Activated T-helper 2 cell treated with anti-CD3 and anti-CD28 coated beads, Interferon-gamma antibody, Interleukin-2, Interleukin-4, amounts not matched to agents 10 μg/mL and 5 μg/mL and 100 μg/mL, durations not matched to agents 14 hours and 24 hours and 36 hours (primary cell): ENCODE measurements at places on chromosomes 13 and 19.

- no peak for DNase-seq
Observed at GRCh38 chr13:20942938-20943559, 40.5 kb upstream of the XPO4 start.

GRCh38 chr19:30162718-30163117 lies 209.5 kb upstream of the ZNF536 start:
- no peak for DNase-seq

- no peak for DNase-seq
Observed at GRCh38 chr19:35155441-35155840, 906 bp downstream of the FXYD5 start.

DNA sequence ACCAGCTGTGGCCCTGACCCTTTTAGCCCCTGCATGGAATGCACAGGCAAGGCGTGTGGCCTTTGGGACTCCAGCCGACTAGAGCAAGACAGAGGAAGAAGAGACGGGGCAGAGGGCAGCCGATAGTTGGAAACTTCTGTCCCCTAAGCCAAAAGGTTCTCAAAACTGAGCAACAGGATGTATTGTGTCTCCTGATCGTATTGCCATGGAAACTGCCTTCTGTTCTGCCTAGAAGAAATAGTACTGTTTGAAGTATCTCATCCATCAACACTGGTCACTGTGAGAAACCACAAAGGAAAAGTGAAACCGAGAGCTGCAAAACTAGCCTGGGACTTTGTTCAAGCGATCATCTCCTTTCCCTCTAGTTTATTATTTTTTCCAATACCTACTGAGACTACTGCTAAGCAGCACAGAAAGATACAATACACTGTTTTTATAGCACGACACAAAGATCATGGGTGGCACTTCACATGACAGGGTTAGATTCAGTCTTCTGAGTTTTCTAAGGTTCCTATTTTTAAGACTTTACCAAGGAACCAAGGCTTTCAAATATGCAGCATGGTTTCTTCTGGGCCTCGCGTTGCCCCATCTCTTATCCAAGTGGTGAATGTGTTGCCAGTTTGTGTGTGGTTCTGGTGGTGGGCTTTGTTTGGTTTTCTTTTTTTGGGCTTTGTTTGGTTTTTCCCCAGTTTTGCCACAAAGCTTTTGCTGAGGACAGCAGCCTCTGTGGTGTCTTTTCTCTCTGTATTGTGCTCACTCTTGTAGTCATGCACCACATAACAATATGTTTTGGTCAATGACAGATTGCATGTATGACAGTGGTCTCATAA lies 49.3 kb upstream of the GPR183 start:
- DNase-seq, result peak; percentile 74

DNA sequence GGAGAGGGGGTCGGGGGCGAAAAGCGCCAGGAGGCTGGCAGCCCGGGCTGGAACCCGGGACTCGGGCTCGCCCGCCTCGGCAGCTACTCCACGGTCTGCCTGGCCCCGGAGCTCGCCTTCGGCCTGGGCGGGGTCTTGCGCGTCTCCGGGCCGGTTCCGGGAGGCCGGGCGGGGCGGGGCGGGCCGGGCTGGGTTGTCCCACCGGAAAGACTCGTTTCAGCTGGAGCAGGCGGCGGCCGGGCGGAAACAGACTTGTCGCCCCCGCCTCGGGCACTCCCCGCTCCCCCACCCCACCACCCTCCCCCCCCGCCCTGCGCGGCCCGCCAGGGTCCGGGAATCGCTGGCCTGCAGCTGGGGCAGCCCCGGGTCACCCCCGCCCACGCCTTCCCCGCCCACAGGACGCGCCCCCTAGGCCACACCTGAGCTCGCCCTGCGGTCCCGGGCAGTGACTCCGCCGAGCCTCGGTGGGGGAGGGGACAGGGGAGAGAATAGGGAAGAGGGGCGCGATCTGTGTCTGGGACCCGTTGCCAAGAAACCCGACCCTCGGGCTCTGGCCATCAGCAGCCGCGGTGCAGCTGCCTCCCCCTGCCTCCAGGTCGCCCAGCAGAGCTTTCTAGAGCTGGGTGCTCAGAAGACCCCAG lies 109.4 kb downstream of the KCTD15 start:
- DNase-seq, result no peak

- no peak for DNase-seq
Observed at GRCh38 chr19:32916969-32917615, 47.5 kb upstream of the SLC7A9 start.

GRCh38 chr13:106176117-106176516 lies 359.3 kb downstream of the EFNB2 start:
- no peak for DNase-seq

- DNase-seq, result no peak
Observed at GRCh38 chr19:10433131-10433536, 12.8 kb downstream of the PDE4A start.

DNA sequence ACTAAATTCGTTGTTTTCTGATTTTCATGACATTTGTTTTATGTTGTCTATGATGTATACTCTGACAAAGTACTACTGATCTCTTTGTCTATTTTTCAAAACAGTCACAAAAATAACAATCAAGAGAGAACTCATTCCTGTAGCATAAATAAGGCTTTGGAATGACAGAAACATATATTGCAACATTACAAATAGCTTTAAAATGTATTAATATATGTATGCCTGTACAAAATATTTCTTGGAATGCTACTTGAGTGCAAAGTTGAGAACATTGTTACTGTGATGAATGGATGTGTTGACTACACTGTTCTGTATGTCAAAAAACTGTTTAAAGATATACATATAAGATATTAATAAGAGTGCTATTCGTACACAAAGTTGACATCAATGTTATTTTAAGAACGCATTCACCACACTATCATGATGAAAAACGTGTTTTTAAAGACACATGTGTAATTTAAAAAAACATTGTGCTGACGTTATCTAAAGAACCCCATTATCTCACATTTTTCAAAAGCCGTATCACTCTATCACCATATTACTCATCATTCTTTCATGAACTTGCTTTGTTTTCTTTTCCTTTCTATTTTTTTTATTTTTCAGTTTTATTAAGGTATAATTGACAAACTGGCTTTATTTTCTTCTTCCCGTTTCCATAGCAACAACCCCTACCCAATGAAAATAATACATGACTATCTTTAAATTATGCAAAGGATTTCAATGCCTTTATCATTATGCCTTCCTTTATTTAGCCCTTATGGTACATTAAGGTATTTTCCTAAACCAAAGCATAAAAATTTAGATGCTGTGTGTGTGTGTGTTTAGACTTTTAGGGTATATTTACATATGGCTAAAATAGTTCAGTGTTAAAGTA lies 918.8 kb downstream of the SLITRK1 start:
- DNase-seq, result no peak

- DNase-seq, result no peak
Observed at GRCh38 chr13:109412283-109412901, 374.0 kb downstream of the IRS2 start.

DNA sequence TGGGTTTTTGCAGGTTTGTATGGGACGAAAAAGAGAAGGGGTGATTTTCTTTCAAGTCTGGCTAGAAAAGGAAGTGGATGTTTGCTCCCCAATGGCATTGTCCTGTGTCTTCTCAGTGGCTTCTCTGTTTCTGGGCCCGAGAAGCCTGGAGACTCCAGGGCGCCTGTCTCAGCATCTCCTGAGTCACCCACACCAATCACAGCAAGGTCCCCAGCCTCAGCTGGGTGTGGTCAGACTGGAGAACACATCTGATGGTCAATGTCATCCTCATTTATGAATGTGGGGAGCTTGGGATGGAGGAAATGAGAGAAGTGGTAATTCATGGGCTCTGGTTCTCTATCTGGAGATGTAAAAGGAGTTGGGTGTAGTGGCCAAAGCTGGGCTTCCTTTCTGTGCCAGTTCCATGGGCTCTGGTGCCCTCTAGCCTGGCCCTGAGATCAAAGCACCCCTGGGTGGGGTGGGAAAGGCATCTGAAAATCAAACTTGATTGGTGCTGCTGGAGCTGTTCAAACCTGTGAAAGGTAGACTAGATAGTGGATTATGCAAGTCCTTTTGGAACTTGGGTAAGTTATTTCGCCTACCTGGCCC lies 13.4 kb downstream of the RASL11A start:
- no peak for DNase-seq

DNA sequence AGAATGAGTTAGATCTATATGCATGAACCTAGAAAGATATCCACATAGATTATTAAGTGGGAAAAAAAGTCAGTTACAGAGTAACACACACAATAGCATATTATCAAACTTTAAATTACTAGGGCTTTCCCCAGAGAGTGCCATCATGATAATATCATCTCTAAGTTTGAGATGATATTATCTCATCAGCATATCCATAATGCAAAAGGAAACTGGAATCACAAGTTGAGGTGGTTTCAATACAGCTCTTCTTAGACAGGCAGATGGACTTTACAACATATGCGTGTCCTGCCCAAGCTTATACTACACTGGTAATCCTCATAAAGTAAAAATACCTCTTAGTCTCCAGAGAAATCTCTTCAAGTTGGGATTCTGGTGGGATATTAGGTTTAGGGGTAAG lies 236.2 kb upstream of the SERP2 start:
- DNase-seq, result no peak

DNA sequence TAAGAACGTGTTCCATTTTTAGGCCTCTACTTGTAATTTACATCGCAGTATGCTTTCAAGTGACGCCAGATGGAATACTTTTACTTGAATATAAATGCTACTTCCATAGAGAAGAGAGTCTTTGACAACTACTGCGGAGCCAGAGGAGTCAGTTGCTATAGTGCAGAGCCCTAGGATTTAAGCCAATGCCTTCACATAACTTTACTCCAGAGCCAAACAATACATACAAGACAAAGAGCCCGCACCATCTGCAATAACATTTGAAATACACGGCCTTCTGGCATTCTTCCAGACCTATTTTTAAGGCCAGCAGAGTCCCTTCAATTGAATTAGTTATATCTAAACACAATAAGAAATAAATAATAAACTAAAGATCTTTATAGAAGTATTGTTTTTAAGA lies 59.4 kb downstream of the XPO4 start:
- DNase-seq, result no peak

GRCh38 chr19:46180701-46181387 lies 32.8 kb downstream of the IGFL2 start:
- no peak for DNase-seq

GRCh38 chr19:56152644-56153043 lies 11.6 kb downstream of the ZNF444 start:
- DNase-seq, result no peak

DNA sequence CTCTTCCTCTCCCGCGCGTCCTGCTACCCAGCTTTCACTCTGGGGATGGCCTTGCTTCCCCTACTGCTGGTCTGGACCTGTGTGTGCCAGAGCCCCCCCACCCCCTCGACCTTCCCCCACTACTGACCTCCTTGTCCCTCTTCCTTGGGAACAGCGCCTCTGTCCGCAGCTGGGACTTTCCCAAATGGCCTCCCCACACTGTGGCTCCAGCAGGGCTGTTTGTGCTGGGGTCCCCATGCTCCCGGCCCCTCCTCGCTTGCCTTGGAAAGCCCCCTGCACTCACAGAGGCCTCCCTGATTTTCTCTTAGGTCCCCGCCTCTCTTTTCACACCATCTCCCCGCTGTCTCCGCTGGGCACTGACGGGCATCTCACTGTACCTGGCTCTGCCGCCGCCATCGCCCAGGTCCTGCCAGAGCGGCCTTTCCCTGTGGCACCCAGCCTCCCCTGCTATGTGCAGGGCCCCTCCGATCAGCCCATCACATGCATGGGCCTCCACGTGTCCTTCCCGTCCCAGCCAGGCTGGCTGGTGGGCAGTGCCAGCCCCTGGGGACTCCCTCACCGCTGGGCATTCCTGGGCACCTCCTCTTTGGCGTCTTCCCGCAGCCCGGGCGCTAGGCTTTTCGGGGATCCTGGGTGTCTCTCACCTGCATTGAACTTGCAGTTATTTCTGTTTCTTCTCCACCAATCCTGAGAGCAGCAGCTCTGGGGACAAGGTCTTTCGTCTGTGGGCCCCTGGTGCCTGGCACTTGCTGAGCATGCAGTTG lies 118.7 kb downstream of the ATP11A start:
- no peak for DNase-seq

GRCh38 chr19:4019578-4019977 lies 12.0 kb downstream of the PIAS4 start:
- no peak for DNase-seq

- DNase-seq, result no peak
Observed at GRCh38 chr13:89932902-89933301, 1414.6 kb upstream of the MIR17HG start.

GRCh38 chr13:29940715-29941114 lies 90.3 kb upstream of the UBL3 start:
- DNase-seq, result no peak

DNA sequence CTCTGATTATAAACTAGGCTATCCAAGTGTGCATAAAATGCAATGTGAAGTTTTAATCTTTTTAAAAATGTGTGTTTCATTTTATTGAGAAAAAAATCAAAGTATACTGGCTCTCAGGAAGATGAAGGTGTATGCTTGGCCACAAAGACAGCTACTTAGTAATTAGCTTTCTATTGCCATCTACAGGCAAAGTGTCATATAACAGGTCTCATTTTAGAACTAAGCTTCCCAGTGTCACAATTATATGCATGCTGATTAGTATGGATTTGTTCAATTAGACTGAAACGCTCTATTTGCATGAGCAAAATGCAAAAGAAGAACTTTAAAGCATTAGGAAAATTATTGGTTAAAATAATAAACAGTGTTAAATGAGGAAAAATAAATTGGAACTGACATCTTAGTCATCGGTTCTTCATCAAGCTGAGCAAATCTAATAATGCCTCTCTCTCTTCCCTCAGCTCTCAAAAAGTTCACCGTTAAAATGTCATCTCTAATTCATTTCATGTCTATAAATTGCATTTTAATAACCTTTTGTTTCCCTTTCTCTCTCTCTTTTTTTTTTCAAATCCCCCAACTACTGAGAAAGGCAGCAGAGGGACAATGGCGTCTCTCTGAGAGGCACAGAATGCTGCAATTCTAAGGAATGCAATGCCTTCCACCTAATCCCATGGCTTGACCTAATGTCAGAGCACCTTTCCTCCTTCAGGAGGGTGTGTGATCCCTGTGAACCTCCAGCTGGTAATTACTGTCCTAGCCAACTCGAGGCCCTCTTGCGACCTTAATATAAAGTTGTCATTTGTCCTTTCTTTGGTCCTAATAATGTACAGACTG lies 313.1 kb upstream of the MAB21L1 start:
- DNase-seq, result no peak

- DNase-seq, result no peak
Observed at GRCh38 chr13:75145927-75146326, 336.0 kb downstream of the TBC1D4 start.

DNA sequence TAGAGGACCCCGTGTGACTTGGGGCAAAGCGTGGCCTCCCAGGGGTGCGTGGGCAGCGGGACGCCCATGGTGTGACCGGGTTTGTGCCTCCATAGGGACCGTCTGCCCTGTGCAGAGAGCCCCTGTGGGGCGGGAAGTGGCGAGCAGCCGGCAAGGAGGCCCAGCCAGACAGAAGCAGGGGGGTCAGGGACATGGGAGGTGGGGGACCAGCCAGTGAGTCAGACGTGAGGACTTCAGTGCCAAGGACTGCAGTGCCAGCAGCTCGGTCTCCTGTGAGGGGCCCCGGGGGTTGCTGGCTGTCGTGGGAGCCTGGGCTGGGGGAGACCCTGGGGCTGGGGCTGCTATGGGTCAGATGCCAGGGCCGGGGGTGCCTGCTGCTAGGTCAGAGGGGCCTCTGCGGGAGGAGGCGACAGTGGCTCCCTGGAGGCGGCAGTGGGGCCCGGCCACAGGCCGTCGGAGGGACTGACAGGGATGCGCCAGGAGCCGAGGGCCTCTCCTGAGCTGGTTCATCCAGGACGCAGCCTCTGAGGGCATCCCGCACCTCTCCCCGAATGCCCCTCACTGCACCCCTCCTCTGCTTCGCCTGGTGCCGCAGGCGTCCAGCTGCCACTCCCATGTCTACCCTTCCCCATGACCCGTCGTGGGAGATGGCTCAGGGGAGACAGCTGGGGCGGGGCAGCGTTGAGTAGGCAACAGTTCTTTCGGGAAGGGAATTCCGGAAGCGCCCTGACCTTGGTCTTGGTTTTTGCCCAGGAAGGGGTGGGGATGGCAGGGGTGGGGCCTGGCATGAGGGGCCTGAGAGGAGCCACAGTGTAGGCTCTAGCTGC lies 80.0 kb downstream of the KDM4B start:
- DNase-seq, result no peak
